ENCODE measurements at places on chromosomes 5 and 9.

DNA sequence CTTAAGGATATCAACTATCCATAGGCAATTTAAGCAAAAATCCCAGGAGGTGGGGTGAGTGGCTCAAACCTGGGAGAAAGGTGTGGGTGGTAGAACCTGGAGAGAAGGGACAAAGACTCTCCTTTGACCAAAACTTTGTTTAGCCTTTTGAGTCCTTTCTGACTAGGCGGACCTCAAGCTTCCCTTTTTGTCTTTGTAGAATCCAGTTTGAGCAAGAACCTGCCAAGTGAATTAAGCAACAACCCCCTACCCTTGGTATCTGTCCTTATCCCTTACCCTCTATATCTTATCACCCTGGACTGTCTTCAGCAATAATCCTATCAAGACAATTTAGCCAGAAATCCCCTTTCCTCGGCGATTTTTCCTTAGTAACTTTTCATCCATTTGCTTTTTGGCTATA lies 53.5 kb upstream of the SLC28A3 start:
- no peak for DNase-seq

- DNase-seq, result no peak
Measured at GRCh38 chr9:97895695-97896332, 26.5 kb downstream of the TRMO start.

- DNase-seq, result no peak
Measured at GRCh38 chr9:125820100-125820804, 73.1 kb downstream of the PBX3 start.

- DNase-seq, result no peak
Measured at GRCh38 chr5:61307191-61307590, 24.9 kb upstream of the ZSWIM6 start.

DNA sequence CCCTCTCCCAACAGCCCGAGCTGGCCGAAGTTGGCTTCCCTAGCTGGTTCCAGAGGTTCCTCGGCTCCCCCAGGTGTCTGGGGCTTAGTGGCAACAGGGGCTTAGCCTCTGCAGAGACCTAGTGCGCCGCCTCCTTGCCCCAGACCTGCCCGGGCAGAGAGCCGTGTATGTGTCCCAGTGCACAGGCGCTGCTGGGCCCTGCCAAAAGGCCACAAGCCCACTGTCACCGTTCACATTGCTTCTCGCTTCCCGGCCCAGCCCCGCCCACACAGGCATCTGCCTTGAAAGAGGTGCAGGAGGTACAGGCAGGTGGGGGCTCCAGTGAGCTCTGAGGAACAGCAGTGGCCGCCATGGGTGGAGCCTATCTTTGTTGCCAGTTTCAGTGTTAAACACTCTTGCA lies 2.5 kb upstream of the CACFD1 start:
- DNase-seq, result no peak

- DNase-seq, result peak; percentile 81
Measured at GRCh38 chr9:89603767-89604665, 796 bp upstream of the GADD45G start.

DNA sequence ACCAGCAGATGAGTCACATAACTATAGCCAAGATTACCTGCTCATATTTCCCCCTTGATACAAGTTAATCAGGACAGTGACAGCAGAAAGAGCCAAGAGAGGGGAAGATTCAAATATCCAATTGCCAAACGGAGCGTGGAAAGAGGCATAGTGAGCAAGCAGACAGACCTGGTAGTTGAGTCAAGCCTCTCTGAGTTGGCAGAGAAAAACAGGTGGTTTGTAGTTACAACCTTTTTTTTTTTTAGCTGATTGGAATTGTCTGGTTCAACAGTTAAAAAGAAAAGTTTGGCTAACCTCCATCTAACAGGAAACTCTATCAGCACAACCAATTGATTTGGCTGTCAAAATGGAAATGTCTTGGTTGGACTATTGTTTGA lies 272.1 kb downstream of the TLE1 start:
- DNase-seq, result no peak

DNA sequence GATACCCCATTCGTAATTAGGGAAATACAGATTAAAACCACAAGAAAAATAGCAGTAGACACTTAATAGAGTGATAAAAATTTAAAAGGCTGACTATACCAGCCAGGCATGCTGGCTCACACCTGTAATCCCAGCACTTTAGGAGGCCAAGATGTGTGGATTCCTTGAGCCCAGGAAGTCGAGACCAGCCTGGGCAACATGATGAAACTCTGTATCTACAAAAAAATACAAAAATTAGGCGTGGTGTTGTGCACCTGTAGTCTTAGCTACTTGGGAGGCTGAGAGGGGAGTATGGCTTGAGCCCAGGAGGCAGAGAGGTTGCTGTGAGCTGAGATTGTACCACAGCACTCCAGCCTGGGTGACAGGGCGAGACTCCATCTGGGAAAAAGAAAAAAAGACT lies 72.0 kb downstream of the FCHO2 start:
- no peak for DNase-seq

- no peak for DNase-seq
Measured at GRCh38 chr9:114178076-114178475, 22.7 kb downstream of the COL27A1 start.

GRCh38 chr9:132820169-132820944 lies 57.7 kb downstream of the AK8 start:
- DNase-seq, result no peak

DNA sequence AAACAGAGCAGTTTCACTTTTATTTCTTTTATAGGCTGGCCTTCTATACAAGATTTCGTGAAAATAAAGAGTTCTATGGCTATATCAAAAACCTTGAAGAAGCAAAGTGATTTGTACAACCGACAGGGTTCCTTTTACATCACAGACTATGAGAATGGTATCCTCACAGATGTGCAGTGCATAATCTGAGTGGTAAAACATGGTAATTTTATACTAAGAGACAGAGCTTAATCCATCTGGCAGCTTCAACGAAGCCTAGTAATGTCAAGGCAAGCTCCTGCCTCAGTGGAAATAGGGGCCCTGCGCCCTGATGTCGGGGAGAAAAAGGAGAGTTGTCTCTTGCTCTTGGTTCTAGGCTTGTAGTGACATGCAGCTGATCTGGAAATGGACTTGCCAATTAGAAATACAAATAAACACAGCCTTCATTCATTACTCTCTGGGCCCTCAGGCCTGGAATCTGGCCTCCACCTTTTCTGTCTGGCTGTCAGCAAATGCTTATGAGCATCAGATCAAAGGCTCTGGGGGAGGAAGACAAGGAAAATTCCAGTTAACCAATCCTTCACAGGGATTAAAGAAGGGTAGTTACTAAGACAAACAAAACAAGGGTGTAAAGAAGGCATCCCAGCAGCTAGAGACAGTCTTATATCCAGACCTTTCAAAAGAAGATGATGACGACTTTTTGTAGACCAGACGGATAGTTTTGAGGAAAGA lies 33.6 kb upstream of the TRIM32 start:
- DNase-seq, result no peak

DNA sequence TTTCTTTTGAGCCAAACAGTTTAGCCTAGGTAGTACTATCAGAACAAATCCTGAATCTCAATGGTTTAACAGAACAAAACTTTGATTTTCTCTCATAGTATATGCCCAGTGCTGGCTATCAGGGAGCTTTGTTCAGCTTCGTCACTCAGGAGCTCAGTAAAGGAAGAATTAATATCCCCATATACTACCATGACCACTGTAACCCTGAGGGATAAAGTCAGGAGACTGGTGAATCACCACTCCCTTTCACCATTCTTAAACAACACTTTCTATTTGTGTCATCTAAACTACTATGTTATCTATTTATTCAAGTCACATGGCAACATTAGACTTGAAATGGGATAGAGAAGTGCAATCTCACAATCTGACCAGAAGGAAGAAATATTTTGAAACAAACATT lies 522.6 kb upstream of the COX7C start:
- no peak for DNase-seq

GRCh38 chr9:93329629-93330280 lies 121.7 kb upstream of the FAM120A start:
- no peak for DNase-seq

- no peak for DNase-seq
Measured at GRCh38 chr5:168529374-168530234, 499 bp downstream of the FBLL1 start.

GRCh38 chr5:37075399-37075950 lies 173.7 kb downstream of the CPLANE1 start:
- no peak for DNase-seq

GRCh38 chr5:83482961-83483360 lies 11.4 kb downstream of the VCAN start:
- no peak for DNase-seq

- no peak for DNase-seq
Measured at GRCh38 chr5:159031513-159031912, 68.2 kb downstream of the EBF1 start.

DNA sequence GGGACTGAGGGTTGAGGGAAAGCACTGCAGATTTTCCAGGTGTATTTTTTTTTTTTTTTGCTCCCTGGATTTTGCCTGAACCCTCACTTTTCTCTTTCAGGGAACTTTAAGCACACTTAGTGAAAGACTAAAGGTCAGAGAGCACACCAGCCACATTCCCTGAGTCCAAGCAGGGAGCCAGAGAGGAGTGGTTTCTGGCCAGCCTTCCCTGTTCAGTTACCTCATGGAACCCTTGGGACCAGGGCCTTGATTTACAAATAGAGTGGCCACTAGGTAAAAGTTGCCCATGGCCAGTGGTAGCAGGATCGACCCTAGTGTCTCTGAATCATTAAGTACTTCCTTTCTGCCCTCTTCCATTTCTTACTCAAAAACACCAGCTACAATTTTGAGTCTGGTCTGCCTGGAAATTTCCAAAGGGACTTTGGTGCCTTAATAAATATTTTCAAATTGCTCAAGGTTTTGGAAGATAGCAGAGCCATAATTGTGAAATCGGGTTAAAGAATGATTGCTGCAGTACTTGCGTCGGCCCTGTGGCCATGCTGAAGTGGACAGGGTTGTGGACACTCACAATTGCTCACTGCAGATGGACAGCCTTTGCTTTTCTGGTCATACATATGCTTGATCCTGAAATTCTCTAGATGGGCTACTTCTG lies 14.5 kb downstream of the PALM2AKAP2 start:
- DNase-seq, result no peak

GRCh38 chr5:33161421-33161820 lies 279.3 kb upstream of the TARS1 start:
- no peak for DNase-seq

GRCh38 chr9:7704543-7704942 lies 95.0 kb downstream of the DMAC1 start:
- no peak for DNase-seq

DNA sequence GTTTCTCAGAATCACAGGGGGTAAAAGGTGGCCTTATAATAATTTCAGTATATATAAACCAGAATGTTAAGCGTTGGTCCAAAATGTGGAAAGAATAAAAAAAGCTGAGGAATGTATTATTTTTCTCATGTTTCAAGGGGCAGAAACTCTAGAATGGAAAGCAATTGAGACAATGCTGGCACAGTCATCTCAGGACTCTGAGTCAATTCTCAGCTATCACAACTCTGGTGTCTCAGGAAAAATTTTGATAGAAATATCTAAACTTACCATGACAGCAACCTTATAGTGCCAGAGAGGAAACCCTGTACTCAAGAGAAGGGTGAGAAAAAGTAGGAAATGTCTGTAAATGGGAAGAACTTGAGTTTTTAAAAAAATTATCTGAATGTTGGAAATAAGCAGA lies 1189.4 kb upstream of the NUDT12 start:
- no peak for DNase-seq

DNA sequence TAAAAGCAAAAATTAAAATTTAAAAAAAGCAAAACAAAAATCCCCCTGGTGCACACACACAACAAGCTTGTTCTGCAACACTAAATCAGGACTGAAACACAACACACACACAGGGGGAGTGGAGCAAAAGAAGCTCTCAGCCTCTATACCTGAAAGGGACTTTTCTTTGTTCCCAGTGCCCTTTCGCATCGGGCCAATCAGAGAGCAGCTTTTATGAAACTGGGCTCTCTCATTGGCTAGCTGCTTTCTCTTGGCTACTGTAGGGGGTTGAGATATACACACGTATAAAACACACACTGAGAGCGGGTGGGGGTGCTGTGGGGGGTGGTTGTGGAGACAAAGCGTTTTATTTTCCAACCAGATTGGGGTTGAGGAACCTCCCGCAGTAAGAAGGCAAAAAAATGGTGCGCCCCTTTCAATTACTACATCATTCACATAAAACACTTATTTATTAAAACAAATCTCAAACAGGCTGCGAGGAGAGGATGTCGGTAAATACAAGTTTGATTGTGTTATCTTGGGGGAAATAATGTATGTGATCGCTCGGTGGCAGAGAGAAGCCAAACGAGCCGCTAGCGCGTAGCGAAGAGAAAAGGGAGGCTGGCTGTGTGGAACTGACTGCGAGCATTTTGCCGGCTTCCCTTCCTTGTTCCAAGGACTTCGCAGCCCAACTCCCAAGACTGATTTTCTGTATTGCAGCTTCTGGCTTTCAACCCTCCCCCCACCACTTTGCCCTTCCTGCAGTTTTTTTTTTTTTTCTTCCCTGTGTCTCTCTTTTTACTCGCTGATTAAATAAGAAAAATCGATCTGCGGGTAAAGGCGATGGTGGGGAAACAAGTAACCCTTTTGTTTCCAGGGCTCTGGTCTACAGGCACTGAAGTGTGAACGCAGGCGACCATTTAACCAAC lies 2.5 kb upstream of the ZNF608 start:
- peak; percentile 87 for DNase-seq

GRCh38 chr9:12973710-12974109 lies 198.9 kb downstream of the LURAP1L start:
- DNase-seq, result no peak

DNA sequence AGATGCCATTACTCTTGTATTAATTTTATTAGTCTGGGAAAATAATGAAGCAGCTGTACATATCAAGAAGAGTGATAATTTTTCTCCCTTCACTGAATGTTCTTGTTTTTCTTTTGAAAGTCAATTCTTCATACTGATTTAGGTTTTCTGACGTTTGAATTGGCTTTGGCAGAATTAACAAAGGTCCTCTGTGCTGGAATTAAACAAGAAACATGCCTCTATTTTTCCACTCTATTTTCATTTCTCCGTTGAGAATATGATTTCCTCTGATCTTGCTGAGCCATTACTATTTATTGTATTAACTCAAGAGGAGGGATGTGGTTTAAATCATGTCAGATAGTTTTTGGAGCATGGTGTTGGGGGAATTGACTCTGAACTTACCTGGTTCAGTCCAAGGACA lies 42.3 kb downstream of the ANKDD1B start:
- no peak for DNase-seq

DNA sequence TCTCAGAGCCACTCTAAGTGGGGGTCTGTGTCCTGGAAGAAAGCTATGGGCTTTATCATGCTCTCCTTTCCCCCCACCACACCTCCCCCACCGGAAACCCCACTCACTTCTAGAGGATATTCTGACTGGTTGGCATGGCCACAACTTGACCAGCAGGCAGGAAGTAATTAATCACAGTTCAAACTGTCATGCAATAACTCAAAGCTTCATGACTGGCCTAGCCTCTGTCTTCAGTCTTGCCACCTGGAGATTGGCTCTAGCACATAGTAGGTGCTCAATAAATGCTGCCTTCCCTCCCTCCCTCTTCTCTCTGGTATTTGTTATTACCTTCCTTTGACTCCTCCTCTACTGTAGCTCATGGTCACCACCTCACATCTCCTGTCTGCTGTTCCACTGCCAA lies 124.7 kb downstream of the GABBR2 start:
- DNase-seq, result no peak

GRCh38 chr5:65127161-65127901 lies 354.4 kb downstream of the ADAMTS6 start:
- DNase-seq, result no peak

Measured in transverse colon (tissue), 4 donors.